ENCODE measurements at places on chromosomes 7 and 10.

DNA sequence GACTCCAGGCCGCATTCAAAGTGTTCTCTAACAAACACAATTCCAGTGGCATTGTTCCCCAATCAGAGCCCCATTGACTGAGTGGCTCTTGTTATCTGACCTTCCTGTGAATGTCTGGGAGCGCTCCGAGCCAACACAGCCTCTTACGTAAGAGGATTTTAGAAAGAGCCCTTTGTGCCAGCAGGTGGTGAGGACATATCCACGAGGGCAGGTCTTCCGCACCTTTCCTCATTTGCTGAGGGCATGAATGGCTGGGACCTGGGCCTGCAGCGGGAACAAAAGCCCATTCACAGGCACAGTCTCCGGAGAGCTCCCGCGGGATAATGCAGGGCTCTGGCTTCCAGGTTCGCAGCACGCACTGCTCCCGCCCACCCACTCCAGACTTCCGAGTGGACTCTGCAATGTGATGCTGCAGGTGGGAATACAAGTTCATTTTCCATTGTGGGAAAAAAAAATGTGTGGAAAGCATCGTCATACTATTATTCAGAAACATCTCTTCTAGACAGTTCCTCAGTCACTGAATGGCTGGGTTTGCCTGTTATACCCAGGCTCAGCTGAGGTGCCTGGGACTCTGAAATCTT lies 295.0 kb upstream of the IGFBP3 start:
- DNase-seq, result no peak

DNA sequence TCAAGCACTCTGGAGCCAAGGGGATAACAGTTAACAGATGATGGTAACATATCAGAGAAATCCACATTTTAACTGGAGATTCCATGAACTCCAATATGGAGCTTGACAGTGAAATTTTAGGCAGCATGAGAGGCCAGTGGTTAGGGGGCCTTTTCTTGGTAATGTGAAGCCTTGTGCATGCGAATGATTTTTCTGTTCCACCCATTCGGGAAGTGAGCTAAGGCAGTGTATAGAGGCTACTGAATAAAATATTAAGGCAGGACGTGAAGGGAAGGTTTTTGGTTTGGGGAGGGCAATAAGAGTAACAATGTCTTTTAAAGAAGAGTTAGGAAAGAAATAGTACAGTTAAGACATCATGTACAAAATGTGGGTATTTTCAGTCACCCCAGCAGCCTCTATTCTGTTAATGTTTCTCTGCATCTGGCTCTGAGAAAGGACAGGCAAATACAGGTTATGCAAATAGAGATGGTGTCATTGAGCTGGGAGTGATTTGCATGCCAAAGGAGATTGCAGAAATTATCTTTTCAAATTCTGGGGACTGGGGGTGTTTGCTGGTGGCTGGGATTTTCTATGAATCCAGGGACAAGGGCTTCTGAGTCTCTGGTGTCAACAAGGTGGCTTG lies 6.8 kb upstream of the TAS2R60 start:
- no peak for DNase-seq

DNA sequence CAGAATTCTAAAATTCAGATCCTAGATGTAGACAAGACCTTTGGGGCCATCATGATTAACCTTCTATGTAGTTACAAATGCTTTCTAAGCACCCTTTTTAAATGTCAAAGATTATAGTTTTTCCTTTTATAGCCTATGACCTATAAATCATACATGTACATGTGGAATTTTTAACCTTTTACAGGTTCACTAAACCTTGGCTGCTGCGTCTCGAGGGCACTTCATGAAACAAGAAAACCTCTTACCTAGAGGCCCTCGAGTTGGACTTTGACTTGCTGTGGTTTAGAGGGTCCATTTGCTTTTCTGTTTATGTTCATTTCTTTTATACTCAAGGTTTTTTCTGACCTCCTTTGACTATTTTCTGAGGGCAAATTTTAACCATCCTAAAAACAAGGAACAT lies 302.2 kb downstream of the CSTF2T start:
- DNase-seq, result no peak

- no peak for DNase-seq
Measured at GRCh38 chr10:47154762-47155161, 145.2 kb upstream of the GDF10 start.

GRCh38 chr7:84181628-84182027 lies 13.0 kb downstream of the SEMA3A start:
- no peak for DNase-seq

GRCh38 chr10:124110882-124111281 lies 17.5 kb upstream of the CHST15 start:
- no peak for DNase-seq

GRCh38 chr7:31873816-31874597 lies 187.0 kb downstream of the PPP1R17 start:
- no peak for DNase-seq

Measured in kidney glomerular epithelial cell (primary cell).